ENCODE measurements at places on chromosomes 11 and 22.

DNA sequence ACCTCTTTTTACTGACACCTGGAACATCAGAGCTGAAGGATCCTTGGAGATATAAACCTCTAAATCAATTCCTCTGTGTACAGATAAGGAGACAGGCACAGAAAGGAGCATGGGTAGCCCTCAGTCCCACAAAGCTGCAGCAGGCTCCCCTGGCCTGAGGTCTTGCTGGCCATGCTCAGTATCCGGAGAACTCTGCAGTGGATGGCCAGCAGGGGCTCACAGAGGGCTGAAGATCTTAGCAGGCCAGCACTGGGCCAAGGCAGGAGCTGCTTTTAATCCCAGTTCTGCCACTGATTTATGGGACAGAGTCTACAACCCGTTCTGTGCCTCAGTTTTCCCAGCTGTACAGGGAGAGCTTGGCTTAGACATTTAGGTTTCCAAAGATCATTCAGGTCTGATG is 52.6 kb upstream of the LRRC32 start:
- DNase-seq: no peak

GRCh38 chr22:20203552-20204201 is 52.8 kb upstream of the CCDC188 start:
- DNase-seq: peak; percentile 55

GRCh38 chr11:114622858-114623257 is 27.3 kb upstream of the NXPE4 start:
- no peak for DNase-seq

GRCh38 chr11:68040101-68040956 is 1.5 kb downstream of the TCIRG1 start:
- peak; percentile 86 for DNase-seq

- no peak for DNase-seq
Observed at GRCh38 chr11:26974069-26974783, 19.7 kb upstream of the FIBIN start.

- no peak for DNase-seq
Observed at GRCh38 chr11:9662273-9662672, 1.6 kb upstream of the SWAP70 start.

DNA sequence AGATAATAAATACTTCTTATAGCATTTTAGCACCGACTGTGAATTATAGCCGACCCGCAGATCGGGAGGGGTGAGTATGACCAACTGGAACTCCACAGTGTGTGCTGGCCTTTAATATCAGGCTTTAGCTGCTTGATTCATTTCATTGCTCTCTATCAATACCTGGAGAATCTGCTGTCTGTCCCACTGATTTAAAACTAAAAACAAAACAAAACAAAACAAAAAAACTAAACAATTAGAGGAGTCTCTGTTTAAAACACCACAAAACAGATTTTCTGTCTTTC is 216.8 kb downstream of the FAT3 start:
- peak; percentile 11 for DNase-seq

DNA sequence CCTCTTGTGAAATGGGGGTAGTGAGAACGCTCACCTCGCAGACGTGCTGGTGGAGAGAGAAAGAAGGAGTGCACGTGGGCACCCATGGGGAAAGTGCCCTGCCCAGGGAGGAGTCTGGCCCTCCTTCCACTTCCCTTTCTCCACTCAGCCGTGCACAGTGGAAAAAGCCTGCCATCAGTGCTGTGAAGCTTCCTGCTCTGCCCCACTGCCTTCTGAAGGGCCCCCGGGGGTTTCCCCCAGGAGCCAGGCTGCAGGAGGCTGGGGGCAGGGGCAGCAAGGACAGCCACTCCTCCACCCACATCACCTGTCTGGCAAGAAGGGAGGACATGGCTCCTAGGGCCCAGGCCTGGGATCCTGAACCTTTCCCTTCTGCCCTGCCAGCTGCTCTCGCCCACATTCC is 7.6 kb downstream of the TP53I11 start:
- no peak for DNase-seq

GRCh38 chr11:119416606-119417580 is 6.1 kb downstream of the THY1 start:
- DNase-seq: peak; percentile 82

- DNase-seq: no peak
Observed at GRCh38 chr22:38751422-38752346, 4.1 kb downstream of the SUN2 start.

GRCh38 chr11:80031014-80031600 is 590.3 kb upstream of the TENM4 start:
- no peak for DNase-seq

DNA sequence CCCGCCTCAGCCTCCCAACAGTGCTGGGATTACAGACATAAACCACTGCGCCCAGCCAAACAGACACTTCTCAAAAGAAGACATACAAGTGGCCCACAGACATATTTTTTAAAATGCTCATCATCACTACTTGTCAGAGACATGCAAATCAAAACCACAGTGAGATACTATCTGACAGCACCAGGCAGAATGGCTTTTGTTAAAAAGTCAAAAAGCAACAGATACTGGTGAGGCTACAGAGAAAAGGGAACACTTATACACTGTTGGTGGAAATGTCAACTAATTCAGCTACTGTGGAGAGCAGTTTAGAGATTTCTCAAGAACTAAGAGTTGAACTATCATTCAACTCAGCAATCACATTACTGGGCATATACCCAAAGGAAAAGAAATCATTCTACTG is 67.0 kb downstream of the ARHGAP20 start:
- no peak for DNase-seq

GRCh38 chr11:120928627-120929026 is 95.3 kb upstream of the TBCEL start:
- DNase-seq: no peak

GRCh38 chr11:57357856-57358255 is 19.7 kb downstream of the P2RX3 start:
- DNase-seq: peak; percentile 47

- no peak for DNase-seq
Observed at GRCh38 chr11:114346709-114347141, 50.5 kb downstream of the NNMT start.

DNA sequence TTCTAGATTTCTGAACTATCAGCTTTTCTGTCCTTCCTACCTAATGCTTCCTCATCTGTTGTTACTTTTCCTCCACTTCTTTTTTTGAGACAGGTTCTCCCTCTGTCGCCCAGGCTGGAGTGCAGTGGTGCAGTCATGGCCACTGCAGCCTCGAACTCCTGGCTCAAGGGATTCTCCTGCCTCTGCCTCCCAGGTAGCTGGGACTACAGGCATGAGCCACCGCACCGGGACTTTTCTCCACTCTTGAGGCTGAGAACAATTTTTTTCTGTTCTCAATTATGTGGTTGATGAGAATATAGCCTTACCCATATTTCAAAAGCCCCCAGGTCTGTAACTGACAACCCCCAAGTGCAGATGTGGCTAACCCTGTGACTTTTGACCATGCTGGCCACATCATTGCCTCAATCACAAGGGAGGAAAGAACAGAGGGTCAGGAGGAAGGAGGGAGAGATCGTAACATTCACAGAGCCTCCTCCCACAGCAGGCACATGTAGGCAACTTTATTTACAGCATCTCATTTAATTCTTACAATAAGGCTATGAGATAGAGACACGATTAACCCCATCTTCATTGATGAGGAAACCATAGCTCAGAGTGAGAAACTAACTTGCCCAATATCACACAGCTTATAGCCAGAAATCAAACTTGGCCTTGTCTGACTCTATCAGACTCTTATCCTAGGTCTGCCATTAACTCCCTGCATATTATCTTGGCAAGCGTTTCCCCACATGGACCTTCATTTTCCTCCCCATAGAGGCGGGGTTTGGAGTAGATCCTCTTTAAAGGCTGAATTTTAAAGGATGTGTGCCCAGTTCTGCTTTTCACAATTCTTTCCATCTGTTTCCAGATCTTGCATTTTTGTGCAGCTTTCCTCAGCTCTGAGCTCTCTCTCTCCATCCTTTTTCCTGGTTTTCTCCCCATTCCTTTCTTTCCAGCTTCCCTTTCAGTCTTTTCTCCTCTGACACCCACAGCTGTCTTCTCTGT is 9.6 kb downstream of the POU2F3 start:
- no peak for DNase-seq

DNA sequence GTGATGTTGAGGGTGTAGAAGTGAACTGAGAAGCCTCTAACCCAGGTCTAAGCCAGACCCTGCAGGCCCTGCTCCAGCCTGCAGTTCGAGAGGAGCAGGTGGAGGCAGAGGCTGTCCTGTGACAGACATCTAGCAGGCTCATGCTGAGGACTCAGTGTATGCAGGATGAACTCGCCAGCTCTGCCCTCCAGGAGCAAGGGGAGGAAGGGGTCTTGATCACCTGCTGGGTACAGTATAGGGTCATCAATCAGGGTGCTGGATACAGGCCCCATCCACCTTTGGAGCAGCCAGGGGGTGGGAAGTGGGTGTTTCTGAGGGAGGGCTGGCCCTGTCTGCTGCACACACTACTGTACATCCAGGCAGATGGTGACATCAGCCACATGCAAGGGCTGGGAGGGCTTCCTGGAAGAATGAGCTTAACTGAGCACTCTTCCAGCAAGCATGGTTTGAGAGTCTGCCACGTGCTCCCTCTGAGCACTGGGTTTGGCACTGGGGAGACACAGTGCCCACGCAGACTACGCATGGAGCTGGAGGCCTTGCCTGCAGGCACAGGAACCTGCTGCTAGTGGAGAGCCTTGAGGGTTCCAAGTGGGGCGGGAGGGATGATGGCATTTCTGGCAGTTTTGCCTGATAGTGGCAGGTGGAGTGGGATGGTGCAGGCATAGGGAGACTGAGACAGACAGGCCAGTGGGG is 9.2 kb downstream of the MAPK8IP1 start:
- DNase-seq: no peak

DNA sequence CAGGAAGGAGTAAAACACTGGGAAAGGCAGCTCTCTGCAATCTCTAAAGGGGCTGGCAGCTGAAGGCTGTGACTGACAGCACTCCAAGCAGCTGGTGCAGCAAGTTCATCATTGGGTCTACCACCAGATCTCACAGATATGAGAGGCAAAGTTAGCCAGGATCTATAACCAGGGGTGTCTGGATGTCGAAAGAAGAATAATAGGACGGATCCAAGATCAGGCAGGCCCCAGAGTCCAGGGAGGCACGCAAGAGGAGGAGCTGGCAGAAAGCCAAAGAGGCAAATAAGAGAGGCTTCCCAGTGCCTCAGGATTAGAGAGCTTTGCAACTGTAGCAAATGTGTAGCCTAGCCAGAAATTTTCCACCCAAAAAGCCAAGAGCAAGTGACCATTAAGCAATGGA is 77.1 kb downstream of the RBMXL2 start:
- DNase-seq: no peak

- DNase-seq: no peak
Observed at GRCh38 chr22:49705972-49706352, 121.7 kb downstream of the BRD1 start.

- no peak for DNase-seq
Observed at GRCh38 chr11:103980108-103980507, 56.3 kb upstream of the DDI1 start.

- no peak for DNase-seq
Observed at GRCh38 chr22:42357634-42358296, 74.4 kb downstream of the NFAM1 start.

- DNase-seq: no peak
Observed at GRCh38 chr22:38862375-38863329, 9.4 kb downstream of the CBX6 start.

GRCh38 chr22:22959147-22959827 is 71.7 kb downstream of the IGLL5 start:
- peak; percentile 72 for DNase-seq

GRCh38 chr11:78907636-78908035 is 333.0 kb upstream of the NARS2 start:
- no peak for DNase-seq

DNA sequence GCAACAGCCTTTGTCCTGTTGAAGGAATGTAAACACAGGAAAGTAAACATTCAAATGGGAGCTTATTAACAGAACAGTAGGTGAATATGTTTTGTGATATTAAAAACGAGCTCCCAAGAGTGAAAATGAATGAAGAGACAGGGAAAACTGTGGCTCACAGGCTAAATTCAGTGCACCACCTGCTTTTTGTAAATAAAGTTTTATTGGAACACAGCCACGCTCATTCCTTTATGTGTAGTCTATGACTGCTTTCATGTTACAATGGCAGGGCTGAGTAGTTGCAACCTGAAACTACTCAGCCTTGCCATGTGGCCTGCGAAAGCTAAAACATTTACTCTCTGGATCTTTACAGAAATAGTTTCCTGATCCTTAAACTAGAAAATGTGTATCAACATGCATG is 136.9 kb downstream of the MYO18B start:
- DNase-seq: no peak

DNA sequence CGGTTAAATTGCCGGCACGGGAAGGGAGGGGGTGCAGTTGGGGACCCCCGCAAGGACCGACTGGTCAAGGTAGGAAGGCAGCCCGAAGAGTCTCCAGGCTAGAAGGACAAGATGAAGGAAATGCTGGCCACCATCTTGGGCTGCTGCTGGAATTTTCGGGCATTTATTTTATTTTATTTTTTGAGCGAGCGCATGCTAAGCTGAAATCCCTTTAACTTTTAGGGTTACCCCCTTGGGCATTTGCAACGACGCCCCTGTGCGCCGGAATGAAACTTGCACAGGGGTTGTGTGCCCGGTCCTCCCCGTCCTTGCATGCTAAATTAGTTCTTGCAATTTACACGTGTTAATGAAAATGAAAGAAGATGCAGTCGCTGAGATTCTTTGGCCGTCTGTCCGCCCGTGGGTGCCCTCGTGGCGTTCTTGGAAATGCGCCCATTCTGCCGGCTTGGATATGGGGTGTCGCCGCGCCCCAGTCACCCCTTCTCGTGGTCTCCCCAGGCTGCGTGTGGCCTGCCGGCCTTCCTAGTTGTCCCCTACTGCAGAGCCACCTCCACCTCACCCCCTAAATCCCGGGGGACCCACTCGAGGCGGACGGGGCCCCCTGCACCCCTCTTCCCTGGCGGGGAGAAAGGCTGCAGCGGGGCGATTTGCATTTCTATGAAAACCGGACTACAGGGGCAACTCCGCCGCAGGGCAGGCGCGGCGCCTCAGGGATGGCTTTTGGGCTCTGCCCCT is 529 bp upstream of the CCND1 start:
- peak; percentile 55 for DNase-seq

- peak; percentile 82 for DNase-seq
Observed at GRCh38 chr11:73404048-73404447, 27.8 kb downstream of the RELT start.

- no peak for DNase-seq
Observed at GRCh38 chr22:19037282-19038163, 84.7 kb downstream of the DGCR2 start.

DNA sequence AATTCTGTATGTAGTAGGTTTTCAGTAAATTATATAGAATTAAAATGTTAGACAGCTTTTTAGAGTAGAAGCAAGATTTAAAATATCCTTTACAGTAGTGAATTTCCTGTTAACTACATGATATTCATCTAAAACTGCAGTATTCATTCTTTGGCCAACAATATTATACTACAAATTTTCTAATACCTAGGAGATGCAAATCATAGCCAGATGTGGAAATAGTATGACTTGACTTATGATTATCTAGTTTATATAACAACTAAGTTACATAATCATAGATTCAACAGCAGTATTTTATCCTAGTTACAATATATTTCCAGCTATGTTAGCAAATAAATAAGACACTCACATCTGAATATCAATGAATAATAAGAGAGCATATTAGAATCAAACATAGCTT is 163.2 kb downstream of the MSANTD4 start:
- DNase-seq: no peak
